ENCODE measurements at places on chromosomes 2 and 18.
A peak's percentile ranks its signal among the peaks of the same experiment; 100 is the strongest.

DNA sequence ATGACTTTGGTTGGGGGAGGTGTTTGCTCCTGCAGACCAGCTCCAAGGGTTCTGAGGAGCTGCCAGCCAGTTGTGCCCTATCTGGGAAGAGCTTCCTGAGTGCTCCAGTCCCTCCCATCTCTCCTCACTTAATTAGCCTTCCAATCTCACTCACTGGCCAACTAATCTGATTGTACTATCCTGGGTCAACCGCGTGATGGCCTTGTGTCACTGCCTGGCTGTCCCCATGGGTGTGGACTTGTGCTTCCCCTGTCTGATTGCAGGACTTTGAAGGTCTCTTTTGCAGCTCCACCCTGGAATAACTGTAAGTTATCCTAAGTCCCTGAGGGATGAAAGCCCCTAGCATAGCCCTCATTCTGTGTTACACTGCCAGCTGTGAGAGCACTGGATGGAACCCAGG lies 65.0 kb downstream of the SLC4A5 start:
- no peak for DNase-seq

DNA sequence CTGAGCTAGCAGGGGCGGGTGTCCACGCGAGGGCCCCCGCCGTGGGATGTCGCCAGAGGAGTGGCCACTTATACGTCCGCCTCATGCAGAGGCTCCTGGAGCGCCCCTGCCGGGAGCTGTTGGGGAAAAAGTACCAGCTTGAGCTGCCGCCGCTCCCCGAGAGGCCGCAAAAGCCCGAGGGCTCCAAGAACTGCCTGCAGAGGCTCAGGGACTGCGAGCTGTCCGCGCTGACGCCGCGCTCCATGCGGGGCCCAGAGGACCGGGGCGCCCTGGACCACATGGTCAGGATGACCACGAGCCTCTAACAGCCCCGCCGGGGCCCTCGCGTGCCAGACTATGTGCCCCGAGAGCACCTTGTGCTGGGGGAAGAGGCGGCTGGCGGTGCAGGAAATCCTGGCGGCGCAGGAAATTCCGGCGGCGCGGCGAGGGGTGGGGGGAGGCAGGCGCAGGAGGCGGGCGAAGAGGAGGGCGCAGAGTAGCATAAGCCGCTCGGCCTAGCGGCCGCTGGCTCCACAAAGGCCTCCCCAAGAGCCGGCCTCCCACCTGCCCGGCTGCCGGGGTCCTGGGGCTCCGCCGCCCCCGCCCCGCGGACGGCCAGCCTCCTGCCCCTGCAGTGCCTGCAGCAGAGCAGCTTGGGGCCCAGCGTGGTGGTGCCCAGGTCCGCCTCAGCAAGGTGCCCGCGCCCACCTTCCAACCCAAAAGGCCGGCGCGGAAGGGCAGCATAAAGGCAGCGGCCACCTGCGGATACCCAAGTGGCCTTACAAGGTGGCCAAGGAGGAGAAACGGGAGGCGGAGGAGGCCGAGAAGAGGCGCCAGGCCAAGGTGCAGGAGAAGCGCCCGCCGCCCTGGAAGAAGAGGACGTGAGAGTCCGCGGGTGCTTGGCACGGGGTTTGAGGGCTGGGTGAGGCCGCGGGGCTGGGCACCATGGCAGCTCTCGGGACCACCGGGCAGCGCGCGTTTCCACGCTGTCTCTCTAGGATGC lies 42.1 kb upstream of the TRIM43B start:
- peak; percentile 80 for DNase-seq

GRCh38 chr2:111162718-111163331 lies 42.1 kb downstream of the BCL2L11 start:
- no peak for DNase-seq

DNA sequence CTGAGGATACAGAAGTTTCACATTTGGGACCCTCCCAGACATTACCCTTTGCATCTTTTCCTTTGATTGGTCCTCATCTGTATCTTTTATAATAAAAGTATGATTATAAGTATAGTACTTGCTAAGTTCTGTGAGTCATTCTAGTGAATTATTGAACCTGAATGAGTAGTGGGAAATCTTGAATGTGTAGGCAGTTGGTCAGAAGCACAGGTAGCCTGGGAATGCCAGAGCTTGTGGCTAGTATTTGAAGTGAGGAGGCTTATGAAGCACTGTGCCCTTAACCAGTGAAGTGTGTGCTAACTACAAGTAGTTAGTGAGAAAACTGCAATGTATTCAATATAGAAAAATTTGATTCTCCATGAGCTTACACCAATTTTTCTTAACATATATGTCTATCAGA lies 257.6 kb downstream of the GRB14 start:
- DNase-seq, result no peak

GRCh38 chr2:238278626-238279323 lies 9.6 kb downstream of the PER2 start:
- DNase-seq, result no peak

DNA sequence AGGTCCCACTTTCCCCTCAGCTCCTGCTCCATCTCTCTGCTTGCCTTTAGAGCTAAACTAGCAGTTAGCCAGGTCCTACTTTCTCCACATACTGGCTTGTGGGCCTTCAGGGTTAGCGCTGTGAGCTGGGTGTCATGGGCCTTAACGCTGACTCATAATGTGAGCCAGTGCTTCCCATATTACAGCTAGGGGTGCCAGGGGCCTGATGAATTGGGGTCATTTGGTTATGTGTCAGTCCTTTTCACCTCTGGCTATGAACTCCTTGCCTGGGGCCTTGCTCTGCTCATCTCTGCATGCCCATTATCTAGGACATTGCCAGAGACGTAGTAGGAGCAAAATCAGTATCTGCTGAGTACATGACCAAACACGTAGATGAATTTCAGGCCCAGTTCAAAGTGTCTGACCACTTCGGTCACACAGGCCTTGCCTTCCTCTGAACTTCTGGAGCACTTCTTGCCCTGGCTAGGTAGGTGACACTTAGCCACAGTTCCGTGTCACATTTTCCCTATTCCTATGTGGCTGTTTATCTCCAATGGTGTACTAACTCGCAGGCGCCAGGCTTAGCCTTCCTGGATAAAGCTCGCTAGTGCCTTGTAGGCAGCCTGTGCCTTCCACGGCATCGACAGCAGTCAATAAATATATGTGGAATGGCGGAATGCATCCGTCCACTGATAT lies 103.2 kb upstream of the SIX3 start:
- no peak for DNase-seq

GRCh38 chr18:25353080-25353479 lies 1.1 kb upstream of the ZNF521 start:
- no peak for DNase-seq

DNA sequence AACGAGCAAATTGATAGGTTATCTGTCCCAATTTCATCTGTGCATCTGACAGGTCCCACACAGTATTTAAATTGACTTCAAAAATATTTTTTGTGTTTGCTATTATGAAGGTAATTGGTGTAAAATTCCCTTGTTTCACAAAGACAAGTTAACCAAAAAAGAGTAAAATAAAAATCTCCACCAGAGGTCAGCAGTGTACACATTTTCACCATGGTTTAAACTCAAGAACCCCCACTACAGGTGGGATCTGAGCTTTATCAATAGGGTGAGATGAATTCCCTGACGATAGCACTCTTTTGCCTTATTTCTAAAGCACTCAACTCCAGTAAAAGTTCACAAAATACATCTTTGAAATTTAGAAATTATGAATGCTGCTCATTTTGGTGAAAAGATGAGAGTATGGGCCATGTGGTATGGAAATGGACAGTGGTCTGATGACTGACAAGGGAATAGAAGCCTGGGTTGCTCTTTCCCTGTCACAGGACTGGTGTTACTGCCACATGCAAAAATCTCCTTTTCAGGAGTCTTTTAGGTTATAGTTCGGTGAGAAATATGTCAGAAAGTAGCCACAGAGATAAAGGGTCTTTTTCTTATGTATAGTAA lies 68.0 kb downstream of the SERPINB8 start:
- peak; percentile 22 for DNase-seq

DNA sequence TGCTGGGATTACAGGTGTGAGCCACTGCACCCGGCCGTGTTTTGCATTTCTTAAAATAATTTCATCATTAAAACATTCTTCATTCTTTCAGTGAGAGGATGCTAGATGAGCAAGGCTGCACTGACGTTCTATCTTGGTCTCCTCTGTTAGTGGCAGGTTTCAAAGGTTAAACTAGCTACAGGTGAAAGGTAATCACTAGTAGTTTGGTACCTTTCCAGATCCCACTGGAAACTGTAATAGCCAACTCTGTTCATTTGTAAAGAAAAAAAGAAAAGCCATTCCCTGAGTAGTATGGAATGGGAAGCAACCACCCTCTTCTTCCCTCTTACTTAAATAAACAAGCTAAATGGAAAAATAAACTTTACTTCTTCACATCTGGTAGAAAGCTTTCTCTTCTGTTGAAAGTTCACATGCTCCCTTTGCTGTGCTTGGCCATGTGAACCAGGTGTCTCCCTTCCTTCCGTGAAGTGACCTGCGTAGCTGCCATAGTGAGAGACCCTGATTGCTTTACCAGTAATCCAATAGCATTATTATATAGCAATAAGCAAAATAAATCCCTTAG lies 94.0 kb downstream of the GREB1L start:
- DNase-seq, result no peak

- peak; percentile 59 for DNase-seq
Observed at GRCh38 chr18:2657788-2658458, 2.4 kb downstream of the SMCHD1 start.

GRCh38 chr2:226684563-226684959 lies 115.1 kb downstream of the IRS1 start:
- DNase-seq, result no peak

DNA sequence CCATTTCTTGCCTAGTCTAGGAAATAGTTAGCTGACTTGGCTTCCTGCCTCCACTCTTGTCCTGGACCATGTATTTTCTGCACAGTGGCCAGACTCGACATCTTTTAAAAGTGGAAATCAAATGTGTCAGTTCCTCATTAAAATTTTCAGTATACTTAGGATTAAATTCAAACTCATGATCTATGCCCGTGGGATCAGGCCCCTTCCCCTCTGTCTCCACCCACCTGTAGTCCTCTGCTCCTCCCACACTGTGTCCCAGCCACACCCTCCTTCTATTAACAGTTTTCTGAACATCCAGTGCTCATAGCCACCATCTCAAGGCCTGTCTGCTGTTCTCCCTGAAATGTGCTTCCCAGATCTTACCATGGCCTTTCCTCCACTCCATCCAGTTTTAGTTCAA lies 13.3 kb downstream of the ARHGAP25 start:
- DNase-seq, result no peak

DNA sequence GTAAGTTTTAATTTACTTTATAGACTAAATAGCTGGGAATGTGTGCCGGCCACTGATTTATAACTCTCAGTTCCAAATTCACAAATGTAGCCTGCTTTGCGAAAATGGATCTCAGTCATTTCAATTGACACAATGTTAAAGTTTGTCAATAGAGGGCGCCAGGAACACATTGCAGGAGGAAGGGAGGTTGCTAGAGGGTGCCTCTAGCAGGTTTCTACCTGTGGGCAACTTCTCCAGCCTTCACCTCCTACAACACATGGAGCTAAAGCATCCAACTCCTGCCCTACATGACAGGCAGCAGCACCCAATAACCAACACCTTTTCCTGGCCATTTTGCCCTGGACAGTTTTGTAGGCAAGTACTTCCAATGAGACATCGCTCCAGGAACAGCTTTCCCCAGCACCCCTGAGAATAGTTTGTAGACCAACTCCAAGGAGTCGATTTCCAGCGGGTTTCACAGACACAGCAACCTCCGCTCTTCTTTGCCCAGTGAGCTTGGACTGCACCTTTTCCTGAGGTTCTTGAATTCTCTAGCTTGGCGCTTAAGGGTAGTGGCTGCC lies 784.8 kb upstream of the CDH2 start:
- DNase-seq, result peak; percentile 11

DNA sequence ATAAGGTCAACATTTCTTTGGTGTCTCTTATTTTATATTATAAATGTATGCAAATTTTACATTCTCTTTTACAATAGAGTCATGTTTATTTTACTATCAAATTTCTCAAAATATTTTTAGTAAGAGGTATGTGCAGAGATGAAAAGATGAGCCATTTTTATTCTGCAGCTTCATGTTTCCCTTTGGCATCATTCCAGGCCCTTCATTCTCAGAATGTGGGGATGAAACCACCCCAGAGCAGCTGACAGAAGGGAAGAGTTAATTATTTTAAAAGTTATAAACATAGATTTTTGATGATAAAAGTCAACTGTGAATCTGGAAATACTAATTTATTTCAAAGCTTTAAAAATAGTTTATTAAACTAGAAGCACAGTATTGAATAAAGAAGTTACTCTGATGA lies 12.8 kb upstream of the FSHR start:
- DNase-seq, result no peak

DNA sequence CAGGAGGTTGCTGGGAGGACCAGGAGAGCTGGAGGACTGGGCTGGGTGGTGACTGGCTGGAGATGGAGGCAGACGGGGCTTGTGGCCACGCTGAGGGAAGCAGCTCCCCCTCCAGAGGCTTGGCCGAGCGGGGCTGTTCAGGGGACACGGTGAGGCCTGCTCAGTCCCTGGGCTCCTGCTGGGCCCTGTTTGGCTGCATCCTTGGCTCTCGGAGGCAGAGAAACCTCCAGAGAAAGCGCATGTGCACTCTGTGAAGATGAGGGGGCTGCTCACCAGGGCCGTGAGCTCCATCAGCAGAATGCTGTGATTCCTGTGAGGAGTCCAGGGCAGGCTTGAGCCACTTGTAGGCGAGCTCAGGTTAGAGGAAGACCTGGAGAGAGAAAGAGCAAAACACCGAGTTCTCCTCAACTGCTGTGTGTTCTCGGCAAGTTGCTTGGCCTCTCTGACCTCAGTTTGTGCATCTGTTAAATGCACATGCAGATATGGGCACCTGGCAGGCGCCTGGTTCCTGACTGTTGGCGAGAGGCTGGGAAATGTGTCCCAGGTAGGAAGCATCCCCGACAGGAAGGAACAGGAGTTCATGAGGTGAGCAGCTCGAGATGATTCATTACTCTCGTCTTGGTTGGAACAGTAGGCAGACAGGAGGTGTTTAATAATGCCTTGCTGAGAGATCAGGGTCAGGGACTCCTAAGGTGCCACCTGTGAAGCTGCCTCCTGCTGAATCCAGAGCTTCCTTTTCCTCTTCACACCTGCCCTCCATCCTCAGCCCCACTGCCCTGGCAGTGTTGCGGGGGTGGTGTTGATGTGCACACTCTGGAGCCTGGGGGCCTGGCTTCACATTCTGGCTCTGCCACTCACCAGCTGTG lies 941 bp downstream of the ZAP70 start:
- DNase-seq, result no peak

- no peak for DNase-seq
Observed at GRCh38 chr18:55031164-55031563, 71.9 kb upstream of the CCDC68 start.

GRCh38 chr2:127146820-127147502 lies 40.0 kb upstream of the BIN1 start:
- peak; percentile 40 for DNase-seq

DNA sequence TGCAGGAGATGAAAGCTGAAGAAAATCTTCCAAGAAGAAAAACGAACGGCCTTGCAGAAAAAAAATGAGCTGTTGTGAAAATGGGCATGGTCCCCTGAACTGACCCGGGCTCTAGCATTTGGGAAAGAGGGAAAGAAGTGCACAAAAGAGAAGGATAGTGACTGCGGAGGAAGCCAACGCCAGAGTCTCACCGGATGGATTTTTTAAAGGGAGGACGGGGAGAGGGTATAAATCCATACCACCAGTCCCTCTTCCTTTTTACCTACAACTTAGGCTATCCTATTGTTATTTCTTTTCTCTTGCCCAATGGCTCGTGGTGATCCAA lies 601 bp downstream of the WDR35 start:
- no peak for DNase-seq
